ENCODE measurements at places on chromosomes 13 and 19.

DNA sequence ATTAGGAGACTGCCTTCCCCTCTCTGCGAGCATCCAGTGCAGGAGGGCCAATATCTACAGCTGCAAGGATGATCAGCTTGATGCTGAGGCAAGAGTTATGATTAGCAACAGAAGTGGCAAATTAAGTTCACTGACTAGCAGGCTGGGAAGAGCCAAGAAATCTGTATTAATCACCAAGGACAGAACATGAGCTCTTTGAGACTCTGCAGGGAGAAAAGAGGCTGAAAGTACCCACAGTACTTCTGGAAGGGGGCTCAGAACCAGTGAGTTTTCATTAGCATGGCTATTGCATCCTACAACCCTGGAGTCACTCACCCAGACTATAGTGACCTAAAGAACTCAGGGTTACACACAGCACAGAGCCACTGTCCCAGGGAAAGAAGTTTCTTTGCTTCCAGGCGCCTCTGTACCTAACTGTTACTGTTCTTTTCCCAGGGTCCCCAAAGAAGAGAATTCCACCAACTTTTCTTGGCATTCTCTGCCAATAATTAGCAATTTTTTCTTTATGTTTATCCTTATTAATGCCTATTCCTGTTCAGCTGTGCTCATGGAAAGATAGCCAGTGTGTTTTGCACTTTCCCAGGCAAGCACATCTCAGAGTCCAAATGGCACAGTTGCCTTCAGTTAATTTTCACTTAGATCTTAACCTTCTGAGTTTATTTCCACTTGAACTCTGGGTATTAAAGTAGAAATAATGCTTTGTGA lies 25.8 kb upstream of the MEDAG start:
- no peak for DNase-seq

DNA sequence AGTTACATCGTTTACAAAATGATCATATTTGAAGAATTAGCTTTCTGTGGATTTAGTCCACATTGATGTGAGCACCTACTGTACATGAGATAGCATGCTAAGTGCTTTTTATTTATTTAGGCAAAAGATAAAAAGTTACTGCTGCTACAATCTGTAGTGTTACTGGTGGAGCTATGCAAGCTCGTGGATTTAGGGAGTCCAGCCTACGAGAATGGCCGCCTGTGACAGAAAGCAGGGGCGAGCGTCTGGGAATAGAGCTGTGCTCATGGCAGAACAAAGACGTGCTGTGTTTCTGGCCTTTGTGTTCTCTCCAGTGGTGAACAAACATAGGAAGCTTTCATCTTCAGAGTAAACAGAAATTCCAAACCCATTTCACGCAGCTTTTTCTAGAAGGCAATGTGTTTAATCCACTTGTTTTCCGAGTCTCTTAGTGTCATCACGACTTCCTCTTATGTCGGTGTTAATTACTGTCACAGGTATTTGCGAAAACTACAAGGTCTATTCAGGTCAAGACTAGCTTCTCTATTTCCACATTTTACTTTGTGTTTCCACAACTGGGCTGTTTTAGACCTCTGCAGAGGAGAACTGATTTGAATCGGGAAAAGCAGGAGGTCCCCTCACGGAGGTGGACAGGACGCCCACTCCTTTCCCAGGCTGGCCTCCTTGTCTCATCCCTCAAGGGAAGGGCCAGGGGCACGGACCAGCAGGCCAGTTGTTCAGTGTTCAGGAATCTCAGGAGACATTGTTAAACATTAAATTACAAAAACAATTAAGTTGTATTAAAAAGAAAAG lies 67.3 kb downstream of the ATP11A start:
- no peak for DNase-seq

- DNase-seq = no peak
Measured at GRCh38 chr13:111855191-111855590, 211.8 kb upstream of the SOX1 start.

DNA sequence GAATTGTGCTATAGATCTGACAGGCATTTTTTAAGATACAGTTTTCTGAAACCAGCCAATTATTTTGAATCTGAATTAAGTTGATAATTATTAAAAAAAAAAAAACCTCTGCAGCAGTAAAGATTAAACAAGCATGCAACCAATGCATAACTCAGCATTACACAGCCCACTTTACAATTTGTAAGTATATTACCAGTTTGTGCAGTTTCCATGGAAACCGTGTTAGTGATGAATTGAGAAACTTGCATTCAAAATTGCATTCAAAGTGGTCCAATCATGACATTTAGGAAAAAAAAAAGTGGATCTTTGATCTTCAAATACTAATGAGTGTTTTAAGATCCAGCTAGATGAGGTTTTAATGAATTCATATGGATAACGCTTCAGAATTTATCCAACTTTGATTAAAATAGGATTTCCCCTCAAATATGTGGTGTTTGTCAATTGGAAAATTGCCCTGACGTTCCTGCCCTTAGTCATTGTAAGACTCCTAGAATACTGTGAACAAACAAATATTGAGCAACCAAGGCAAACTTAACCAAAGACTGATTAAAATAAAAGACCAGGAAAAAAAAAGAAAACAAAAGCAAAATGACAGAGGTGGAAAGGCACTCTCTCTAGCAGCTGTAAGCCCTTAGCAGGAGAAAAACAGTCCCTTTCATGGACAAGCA lies 314.8 kb upstream of the MAB21L1 start:
- DNase-seq = peak; percentile 75

DNA sequence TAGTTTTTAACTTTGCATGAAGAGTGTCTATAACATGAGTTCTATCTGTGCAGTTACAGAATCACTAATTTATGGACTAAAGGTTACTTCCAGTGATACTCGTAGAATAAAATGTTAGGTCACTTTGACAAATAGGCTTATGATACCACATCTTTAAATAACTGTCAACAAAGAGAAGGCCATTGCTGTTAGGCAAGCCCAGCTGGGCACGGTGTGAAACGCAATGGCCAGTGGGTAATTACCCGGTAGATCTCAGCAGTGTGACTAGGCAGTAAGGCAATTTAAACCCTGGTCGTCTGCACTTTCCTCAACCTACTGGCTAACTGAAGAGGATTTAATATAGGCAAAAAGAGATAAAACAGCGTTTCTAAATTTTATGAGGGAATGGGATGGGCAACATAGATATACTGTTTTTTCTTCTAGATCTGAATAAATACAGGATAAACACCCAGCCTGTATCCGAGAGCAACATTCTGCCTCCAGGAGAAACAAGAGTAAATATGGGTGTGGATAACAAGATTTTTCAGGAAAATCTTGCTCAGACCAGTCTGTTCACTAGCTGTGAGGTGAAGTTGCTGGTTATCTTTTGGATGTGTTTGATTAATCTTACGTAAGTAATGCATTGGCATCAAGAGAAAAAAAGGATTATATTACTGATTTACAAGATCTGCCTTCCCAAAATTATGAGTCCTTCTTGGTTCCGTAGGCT lies 631.3 kb downstream of the EFNB2 start:
- no peak for DNase-seq

DNA sequence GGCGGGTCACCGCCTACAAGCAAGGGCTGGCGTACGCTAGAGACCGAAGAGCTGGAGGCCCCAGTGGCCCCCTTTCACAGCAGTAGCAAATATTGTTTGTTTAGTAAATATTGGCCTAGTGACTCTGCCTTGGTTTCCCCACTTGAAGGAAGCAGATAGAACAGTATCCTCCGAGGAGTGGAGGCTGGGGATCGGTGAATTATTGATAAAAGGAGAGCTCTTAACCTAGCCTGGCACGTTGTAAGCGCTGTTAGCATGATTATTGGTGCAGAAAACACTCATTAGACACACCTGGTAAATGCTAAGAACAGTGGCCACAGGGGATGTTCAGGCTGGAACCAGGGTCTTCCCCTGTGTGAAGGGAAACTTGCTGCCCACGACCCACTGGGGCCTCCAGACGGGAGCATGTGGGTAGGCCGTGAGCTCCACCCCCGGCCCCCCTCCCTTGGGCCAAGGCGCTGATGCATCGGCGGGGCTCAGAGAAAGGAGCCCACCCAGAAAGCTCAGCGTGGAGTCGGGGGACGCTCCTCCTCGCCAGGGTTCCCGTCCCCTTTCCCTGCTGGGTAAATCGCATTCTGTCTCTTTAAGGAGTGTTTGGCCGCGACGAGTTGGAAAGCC lies 2.3 kb downstream of the IER2 start:
- no peak for DNase-seq

DNA sequence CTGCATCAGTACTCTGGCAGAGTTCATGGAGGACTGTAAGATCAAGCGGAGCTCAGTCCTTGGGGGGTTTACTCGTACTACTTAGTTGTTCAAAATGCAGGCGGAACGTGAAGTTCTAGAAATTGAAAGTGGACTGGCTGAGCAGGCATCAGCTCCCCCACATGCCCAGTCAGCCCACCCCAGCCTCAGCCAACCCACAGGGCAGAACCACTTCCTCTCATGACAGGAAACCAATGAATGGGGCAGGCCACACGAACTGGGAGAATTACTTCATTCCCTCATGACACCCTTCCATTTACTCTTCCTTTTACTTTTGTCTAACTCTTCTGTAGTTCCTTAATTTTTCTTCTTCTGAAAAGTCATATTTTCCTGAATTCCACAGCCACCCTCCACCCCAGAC lies 71.9 kb downstream of the FLT1 start:
- DNase-seq = peak; percentile 77

GRCh38 chr19:39467941-39468340 lies 12.7 kb upstream of the TIMM50 start:
- no peak for DNase-seq

All from left lung (tissue), 14 donors.